Vagina (tissue), 2 donors: ENCODE measurements at places on chromosomes 2 and 18. TPM values are rescaled to one million over a fixed set of nuclear protein-coding genes. Genes with fewer than 3 reads are reported as not detected.
A peak's percentile ranks its signal among the peaks of the same experiment; 100 is the strongest.

GRCh38 chr2:225889452-225889851 is 489.9 kb downstream of the NYAP2 start:
- no peak for DNase-seq

GRCh38 chr2:136116813-136117390 is 1.0 kb downstream of the CXCR4 start:
- no peak for DNase-seq

- DNase-seq, result no peak
Observed at GRCh38 chr2:1546023-1546591, 132.8 kb downstream of the TPO start.

DNA sequence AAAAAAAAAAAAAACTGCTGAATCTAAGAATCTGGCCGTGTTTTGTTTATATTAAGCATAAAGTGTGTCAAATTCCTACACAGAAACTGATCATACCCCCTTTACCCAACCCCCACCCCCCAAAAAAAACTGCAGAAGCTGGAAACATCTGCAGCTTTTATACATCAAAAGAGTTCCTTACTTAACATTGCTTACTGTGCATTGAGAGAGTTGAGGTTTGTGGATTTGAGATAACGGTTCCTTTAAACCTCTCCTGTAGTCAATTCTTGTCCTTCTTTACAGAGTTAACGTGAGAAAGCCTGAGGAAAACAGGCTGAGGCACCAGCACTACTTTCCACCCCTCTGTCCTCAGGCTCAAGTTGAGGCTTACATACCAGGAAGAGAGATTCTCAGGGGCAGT is 34.5 kb downstream of the FRZB start:
- no peak for DNase-seq

GRCh38 chr2:236061497-236061896 is 106.7 kb downstream of the GBX2 start:
- no peak for DNase-seq

GRCh38 chr2:186968277-186968676 is 119.3 kb upstream of the ZSWIM2 start:
- no peak for DNase-seq

- peak; percentile 60 for DNase-seq
Observed at GRCh38 chr2:8234757-8235374, 447.0 kb upstream of the ID2 start.

GRCh38 chr2:14628901-14629300 is 3.6 kb upstream of the LRATD1 start:
- no peak for DNase-seq

- DNase-seq, result no peak
Observed at GRCh38 chr2:168246483-168247340, 683 bp downstream of the STK39 start.

DNA sequence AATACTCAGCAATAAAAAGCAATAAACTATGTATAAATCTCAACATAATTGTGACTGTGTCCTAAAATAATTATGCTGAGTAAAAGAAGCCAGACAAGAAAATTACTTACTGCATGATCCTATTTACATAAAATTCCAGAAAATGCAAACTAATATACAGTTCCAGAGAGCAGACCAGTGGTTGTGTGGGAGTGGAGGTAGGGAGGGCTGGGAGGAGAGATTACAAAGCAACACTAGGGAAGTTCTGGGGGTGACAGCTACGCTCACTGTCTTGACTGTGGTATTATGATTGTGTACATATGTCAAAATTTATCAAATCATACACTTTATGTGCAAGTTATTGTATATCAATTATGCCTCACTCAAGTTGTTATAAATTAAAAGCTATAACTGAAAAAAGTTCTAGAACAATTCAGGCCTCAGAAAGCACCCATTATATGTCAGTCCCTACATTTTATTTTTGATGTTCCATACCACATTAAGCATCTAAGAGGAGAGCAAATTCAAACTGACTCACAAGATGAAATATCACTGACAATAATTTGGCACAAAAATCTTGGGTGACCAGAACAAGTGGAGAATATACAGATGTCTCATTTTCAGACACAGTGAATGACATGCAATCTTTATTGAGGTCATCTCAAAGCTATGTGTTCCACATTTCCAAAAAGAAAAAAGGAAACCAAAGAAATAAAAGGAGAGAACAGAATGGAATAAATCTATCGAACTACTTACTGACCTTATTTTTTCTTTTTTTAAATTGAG is 85.1 kb downstream of the ANTXR1 start:
- DNase-seq, result no peak

GRCh38 chr18:71725256-71725655 is 818.9 kb downstream of the CBLN2 start:
- DNase-seq, result no peak

DNA sequence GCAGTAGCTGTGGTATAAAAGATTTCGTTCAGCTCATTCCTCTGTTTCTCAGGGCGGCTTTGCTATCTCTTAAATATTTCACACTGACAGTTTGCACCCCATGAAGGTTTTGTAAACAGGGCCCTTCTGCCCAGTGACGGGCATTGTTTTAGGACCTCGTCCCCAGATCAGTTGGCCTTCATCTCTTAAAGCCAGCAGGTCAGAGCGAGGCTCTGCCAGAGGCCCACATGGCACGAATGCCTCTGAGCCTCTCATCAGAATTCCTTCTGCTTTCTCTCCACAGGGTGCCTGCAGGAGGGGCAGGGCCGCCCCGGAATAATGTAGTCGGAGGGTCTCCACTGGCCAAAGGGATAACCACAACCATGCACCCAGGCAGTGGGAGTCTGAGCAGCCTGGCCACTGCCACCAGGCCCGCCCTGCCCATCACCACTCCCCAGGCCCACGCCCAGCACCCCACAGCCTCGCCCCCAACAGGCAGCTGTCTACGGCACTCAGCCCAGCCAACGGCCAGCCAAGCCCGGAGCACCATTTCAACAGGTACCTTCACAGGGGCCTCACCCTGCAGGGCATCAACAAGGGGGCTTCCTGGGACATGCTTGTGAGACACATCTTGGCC is 177.0 kb downstream of the SEPTIN10 start:
- DNase-seq, result no peak

- no peak for DNase-seq
Observed at GRCh38 chr2:220949466-220949865, 622.6 kb downstream of the EPHA4 start.

DNA sequence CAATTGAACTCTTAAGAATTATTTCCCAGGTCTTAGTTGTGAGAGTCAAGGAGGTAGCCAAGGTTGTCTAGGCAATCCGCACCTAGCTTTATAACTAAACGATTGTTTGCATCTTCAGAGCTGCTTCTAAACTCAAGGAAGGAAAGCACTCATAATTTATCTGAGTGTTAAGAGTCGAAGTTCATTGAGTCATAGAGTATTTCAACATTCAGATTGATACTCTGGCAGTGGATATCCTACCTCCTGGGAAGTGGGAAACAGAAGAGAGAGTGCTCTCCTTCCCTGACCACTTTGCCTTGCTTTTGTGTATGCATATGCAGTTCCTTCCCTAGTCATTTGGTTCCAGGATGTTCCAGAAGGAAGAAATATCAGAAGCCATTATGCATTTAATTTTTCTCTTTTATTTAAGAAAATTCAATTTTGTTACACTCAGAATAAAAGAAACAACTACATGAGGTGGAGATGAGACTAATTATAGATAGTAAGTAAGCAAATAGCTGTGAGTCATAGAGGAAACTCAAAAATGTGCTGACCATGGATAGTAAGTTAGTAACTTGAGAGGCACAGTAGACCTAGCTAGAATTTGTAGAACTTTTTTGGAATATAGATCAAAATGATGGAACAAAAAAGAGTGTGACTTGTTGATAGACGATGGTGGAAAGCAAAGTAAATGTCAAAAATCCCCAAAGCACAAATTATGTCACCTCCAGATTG is 35.4 kb upstream of the FSHR start:
- DNase-seq, result no peak

- DNase-seq, result no peak
Observed at GRCh38 chr18:56086176-56086575, 498.2 kb upstream of the TCF4 start.

DNA sequence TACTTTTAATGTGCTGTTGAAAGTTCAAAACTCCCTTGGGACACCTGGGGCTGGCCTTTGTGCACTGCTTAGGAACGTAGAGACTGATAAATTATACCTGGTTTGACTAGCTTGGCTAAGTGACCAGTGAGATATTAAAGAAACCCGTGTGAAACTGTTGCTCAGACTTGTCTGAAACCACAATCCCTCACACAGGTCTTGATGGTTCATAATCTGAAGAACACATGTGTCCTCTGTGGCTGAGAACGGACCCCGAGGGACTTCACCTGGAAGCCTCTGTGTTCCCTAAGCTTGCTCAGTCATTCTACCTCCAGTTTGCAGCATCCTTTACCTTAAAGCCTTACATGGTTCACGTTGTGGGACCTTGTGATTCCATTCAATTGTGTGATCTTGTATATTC is 218.8 kb downstream of the CBLN2 start:
- DNase-seq, result no peak

DNA sequence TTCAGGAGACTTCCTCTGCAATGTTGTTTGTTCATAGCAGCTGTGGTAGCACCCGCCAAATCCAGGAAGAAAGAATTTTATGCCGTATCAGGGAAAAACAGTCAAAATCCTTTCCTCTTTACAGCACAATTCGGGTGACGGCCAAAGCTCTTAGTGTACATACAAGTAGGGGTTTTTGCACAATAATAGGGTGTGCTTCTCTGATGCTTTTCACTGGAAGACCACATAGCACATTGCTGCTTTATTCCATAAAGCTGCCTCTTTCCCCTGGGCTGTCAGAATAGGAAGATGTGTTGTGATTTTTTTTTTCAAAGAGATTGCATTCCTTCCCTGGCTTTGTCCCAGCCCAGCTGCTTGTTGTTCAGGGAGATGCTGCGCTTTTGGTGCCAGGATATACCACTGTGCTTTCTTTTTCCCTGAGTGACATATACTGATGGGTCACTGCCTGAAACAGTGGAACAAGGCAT is 27.2 kb upstream of the LANCL1 start:
- DNase-seq, result no peak

DNA sequence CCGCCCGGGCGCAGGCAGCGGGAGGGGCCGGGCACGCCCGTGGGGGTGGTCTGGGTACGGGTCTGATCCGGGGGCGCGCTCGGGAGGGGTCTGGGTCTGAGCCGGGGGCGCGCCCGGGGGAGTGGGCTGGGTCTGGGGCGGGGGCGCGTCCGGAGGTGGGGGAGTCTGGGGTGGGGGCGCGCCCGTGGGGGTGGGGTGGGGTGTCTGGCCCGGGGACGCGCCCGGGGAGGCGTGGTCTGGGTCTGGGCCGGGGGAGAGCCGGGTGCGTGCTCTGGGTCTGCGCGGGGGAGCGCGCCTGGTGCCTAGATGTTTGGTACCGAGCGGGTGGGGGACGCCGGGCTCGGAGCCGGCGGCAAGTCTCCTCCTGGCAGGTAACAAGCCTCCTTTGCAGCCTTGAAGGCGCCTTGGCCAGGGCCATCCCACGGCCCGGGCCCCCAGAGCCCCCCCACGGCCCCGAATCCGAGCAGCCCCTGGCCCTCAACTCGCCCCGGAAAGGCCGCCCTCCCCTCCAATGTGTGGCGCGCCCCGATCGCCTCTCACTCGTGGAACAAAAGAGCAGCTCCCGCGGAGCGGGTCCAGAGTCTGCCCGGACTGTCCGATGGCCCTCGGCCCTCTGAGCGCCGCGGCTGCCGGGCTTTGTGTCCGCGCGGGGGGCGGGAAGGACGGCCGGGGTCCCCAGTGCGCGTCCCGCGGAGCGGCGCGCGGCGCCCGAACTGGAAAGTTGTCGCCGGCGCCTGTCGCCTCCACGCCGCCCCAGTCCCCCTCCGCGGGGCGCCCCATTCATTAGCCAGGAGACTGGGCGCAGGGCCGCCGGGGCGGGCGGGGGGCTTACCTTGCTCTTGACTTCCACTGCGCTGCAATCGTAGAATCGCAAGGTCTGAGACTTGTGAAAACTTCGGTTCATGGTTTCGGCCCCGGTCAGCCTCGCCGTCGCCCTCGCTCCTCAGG is 595 bp downstream of the PARD6G start:
- no peak for DNase-seq

DNA sequence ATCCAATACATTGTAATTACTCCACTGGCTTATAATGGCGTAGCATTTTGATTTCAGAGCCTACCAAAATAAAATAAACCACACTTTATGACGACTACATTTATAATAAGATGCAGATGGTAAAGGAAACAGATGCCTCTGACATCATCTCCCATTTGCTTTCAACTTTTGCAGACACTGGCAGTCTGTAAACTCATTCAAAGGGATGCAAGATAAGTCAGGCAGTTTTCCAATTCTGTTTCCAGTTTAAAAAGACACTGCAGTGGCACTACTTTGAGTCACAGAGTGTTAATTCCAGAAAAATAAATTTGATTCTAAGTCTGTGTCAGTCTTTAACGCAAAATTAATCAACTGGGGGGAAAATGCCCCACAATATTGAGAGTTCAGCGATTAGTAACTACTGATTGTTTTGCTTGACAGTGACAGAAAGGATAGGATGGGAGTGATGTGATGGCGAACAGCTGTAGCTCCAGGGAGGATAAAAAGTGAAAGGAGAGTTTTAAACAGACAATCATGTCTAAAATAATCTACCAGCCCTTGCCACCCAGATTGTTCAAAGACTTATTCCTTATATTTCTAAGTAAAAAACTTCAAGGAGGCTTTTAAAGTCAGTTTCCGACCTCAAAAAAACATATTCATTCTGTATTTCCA is 6.7 kb downstream of the DSEL start:
- DNase-seq, result no peak

DNA sequence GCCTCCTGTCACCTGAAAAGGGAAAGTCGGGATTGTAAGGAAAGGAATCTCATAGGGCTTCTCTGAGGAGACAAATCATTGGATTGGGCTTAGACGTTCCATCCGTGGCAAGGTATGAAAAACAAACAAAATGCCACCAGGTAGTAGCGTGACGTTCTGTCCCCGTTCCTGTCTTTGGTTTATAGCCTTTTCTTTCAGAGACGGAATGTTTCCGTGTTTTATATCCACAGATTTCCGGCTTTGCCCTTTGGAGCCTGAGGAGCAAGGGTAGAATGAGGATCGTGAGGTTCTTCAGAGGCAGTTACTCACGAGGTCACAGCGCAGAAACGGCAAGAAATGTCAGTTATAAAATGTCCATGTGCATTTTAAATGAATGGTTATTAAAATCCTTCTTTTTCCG is 118.3 kb downstream of the TMEM18 start:
- no peak for DNase-seq

- no peak for DNase-seq
Observed at GRCh38 chr18:48065601-48065995, 135.1 kb upstream of the SMAD2 start.

GRCh38 chr2:119049968-119050704 is 108.1 kb downstream of the MARCO start:
- no peak for DNase-seq

The DOK6 gene
- 1.2 TPM for total RNA-seq

The SIGLEC15 gene
- not detected for total RNA-seq

The PARD3B gene
- 12.3 TPM for total RNA-seq

The USP40 gene
- 50.1 TPM for total RNA-seq

The LIMS3 gene
- 2.2 TPM for total RNA-seq

The CDH20 gene
- total RNA-seq, result not detected

The RNF125 gene
- 3.7 TPM for total RNA-seq

The IL36A gene
- 2.7 TPM for total RNA-seq

The LRATD1 gene
- total RNA-seq, result 32.7 TPM

The CFC1 gene
- total RNA-seq, result not detected

The DNAJC5G gene
- 1.5 TPM for total RNA-seq

The NT5C1B gene
- total RNA-seq, result not detected

The IL1F10 gene
- total RNA-seq, result not detected

The CCDC68 gene
- total RNA-seq, result 8.1 TPM
